HFFc6 (cell line): ENCODE measurements at places on chromosomes 7 and 10. TPM values are rescaled to one million over a fixed set of nuclear protein-coding genes. Genes with fewer than 3 reads are reported as not detected.

- peak; percentile 67 for DNase-seq
Measured at GRCh38 chr10:48612236-48612943, 7.5 kb upstream of the ARHGAP22 start.

GRCh38 chr7:98137826-98138151 is 31.1 kb downstream of the LMTK2 start:
- DNase-seq: no peak

The EGR2 gene
- 0.21 to 0.30 TPM (median 0.26 TPM) in 3 replicates for total RNA-seq

DNA sequence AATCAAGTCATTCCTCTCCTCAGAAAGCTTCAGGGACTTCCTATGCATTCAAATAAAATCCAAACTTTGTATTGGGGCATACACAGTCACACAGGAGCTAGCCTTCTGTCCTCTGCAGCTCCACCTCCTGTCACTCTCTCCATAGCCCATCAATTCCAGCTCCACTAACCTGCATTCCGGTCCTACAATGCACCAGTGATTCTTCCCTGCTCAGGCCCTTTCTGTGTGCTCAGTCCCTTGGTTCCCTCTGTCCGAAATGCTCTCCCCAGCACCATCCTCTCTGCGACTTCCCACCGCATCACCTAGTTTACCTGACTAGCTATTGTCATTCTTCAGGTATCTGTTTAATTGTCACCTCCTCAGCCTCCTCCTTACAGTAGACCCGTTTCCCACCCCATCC is 26.4 kb upstream of the YAE1 start:
- no peak for DNase-seq

GRCh38 chr7:27104341-27105058 is 2.0 kb upstream of the HOXA2 start:
- DNase-seq: no peak

The AKR1C2 gene
- total RNA-seq: 0.21 to 1.3 TPM (median 0.78 TPM) in 3 replicates

The NAMPT gene
- 31.0 to 46.9 TPM (median 42.4 TPM) in 3 replicates for total RNA-seq

GRCh38 chr10:87873656-87874055 is 10.2 kb downstream of the PTEN start:
- DNase-seq: no peak

The NODAL gene
- not detected in 2 replicates for total RNA-seq

DNA sequence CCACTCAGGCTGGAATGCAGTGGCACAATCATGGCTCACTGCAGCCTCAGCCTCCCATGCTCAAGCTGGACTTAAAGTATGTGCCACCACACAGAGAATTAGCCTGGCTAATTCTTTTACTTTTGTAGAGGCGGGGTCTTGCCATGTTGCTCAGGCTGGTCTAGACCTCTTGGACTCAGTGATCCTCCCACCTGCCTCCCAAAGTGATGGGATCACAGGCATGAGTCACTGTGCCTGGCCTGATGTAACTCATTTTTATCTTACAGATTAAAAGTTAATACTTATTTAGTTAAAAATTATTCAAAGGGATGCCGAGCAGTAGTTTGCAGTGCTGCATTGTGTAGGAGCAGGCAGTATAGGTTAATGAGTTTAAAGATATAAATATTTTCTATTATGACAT is 12.6 kb upstream of the PLXDC2 start:
- DNase-seq: no peak

GRCh38 chr7:28480595-28480994 is 68.3 kb downstream of the CREB5 start:
- DNase-seq: no peak

DNA sequence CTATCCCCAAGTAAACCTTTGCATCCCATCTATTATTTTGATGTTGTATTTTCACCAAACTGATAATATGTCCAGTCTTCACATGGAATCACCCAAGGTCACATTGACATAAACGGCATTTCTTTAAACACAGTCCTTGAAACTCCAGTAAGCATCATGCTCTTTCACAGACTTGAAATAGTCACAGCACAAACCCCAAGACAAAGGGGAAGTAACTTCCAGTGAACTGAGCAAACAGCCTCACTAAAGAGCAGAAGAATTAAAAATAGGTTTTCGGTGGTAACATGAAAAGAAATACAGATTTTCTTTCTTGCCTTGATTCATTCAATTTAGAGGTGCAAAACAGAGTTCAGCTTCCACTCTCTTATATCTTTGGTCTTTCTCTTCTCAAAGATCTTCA is 253.7 kb downstream of the SFMBT2 start:
- DNase-seq: no peak

GRCh38 chr10:121668314-121669027 is 70.2 kb upstream of the FGFR2 start:
- no peak for DNase-seq

The CPA5 gene
- total RNA-seq: not detected in 3 replicates

GRCh38 chr7:145539910-145540309 is 576.7 kb upstream of the CNTNAP2 start:
- no peak for DNase-seq

GRCh38 chr7:139230023-139230422 is 1.0 kb upstream of the UBN2 start:
- DNase-seq: no peak

- peak; percentile 47 for DNase-seq
Measured at GRCh38 chr7:84393786-84394185, 199.2 kb upstream of the SEMA3A start.

The SPDYE16 gene
- not detected in 3 replicates for total RNA-seq

The NUP42 gene
- total RNA-seq: 17.4 to 18.2 TPM (median 18.1 TPM) in 3 replicates

DNA sequence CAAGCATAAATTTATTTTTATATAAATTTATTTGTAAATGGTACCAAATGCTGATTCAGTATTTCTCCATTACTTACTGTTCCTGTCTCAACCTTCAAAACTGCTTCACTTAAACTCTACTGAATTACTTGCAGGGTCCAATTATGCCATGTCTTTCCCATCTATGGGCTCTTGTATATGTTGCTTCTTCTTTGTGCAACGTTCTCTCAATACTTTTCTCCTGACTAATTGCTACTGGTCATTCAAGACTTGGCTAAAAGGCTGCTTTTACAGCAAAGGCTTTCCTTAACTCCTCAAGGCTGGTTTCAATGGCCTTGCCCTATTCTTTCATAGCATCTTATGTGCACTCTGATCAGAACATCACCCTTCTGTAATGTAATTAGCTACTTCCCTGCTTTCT is 67.9 kb downstream of the RNLS start:
- peak; percentile 18 for DNase-seq

- DNase-seq: no peak
Measured at GRCh38 chr7:80411621-80412020, 100.2 kb downstream of the GNAT3 start.

The PUS7 gene
- total RNA-seq: 13.7 and 17.5 TPM in 2 replicates

GRCh38 chr10:80579849-80580637 is 42.3 kb downstream of the SH2D4B start:
- DNase-seq: no peak

The SAP25 gene
- 0.39 and 0.40 TPM in 2 replicates for total RNA-seq

The BMPER gene
- total RNA-seq: 8.0 and 11.5 TPM in 2 replicates

GRCh38 chr10:36779238-36779846 is 346.1 kb upstream of the ANKRD30A start:
- peak; percentile 10 for DNase-seq
